ENCODE measurements at places on chromosomes 5 and 9. TPM values are rescaled to one million over a fixed set of nuclear protein-coding genes. Genes with fewer than 3 reads are reported as not detected.
A peak's percentile ranks its signal among the peaks of the same experiment; 100 is the strongest.

- DNase-seq, result no peak
- no peaks in the 10 kb centered on the region for H3K4me1 ChIP-seq
- no peak overlapping the region for H3K27ac ChIP-seq
- H3K4me3 ChIP-seq, result no peak overlapping the region
- H3K36me3 ChIP-seq, result no peaks in the 10 kb centered on the region
- H3K27me3 ChIP-seq, result no peaks in the 10 kb centered on the region
These were observed 14.3 kb upstream of the ZBTB43 start for GRCh38 chr9:126790561-126790960.

- H3K4me3 ChIP-seq, result no peak overlapping the region
- H3K27me3 ChIP-seq, result no peaks in the 10 kb centered on the region
- no peaks in the 10 kb centered on the region for H3K36me3 ChIP-seq
- DNase-seq, result no peak
- no peaks in the 10 kb centered on the region for H3K4me1 ChIP-seq
These were observed 335.8 kb upstream of the KIF2A start for GRCh38 chr5:61970218-61970617.

- no peaks in the 10 kb centered on the region for H3K27me3 ChIP-seq
- no peak overlapping the region for H3K4me3 ChIP-seq
- H3K4me1 ChIP-seq, result peaks cover 5% of the 10 kb centered on the region
- H3K36me3 ChIP-seq, result no peaks in the 10 kb centered on the region
- no peak overlapping the region for H3K27ac ChIP-seq
These were observed 18.3 kb upstream of the B4GALT1 start for GRCh38 chr9:33185406-33185805.

DNA sequence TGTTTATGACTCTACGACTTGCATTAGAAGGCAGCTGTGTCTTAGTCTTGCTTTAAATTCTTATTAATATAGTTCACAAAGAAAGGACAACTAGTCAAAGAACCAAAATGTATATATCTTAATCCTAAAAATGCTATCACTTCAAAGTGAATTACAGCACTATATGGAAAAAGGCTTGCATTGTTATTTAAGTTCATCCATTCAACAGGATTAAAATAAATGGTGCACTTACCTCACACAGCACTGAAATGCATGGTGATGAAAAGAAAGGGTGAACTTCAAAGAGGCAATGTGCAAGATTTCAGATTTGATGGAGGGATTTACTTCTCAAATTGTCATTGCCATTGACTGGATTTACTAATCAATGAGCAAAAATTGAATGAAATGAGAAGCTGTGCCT, 344.4 kb upstream of the NUDT12 start:
- DNase-seq, result no peak
- H3K4me3 ChIP-seq, result no peak overlapping the region
- no peaks in the 10 kb centered on the region for H3K36me3 ChIP-seq
- H3K27me3 ChIP-seq, result no peaks in the 10 kb centered on the region

- no peaks in the 10 kb centered on the region for H3K27me3 ChIP-seq
- H3K4me3 ChIP-seq, result no peak overlapping the region
- no peaks in the 10 kb centered on the region for H3K36me3 ChIP-seq
- H3K27ac ChIP-seq, result no peak overlapping the region
These were observed 88.5 kb downstream of the ZNF618 start for GRCh38 chr9:113964495-113965170.

DNA sequence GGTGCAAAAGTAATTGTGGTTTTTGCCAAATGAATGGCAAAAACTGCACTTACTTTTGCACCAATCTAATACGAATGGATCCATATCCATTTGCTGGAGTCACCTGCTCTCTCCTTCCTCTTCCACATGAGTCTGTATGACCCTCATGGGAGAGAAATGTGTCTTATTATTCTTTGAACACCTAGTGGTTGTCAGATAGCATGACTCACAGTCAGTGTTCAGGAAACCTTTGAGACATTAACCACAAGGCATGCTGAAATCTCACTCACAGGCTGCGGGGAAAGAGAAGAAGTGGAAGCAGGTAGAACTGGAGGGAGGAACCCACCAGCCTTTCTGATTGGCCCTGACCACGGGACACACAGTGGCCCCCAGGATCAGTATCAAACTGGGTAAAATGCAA, 222.8 kb upstream of the KLF4 start:
- H3K36me3 ChIP-seq, result no peaks in the 10 kb centered on the region
- DNase-seq, result no peak
- H3K27me3 ChIP-seq, result no peaks in the 10 kb centered on the region
- no peak overlapping the region for H3K27ac ChIP-seq
- H3K4me3 ChIP-seq, result no peak overlapping the region

DNA sequence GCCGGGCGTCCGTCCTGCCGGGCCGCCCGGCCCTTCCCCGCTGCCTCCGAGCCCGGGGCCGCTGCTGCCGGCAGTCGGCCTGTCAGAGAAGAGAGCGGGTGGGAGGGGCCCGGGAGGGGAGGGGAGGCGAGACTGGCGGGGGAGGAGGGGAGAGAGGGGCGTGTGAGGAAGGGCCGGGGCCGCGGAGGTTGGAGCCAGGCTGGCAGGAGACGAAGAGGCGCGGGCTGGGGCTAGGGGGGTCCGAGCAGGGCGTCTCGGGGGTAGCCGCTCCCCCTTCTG, 570 bp downstream of the CREBRF start:
- no peaks in the 10 kb centered on the region for H3K4me1 ChIP-seq
- H3K4me3 ChIP-seq, result peak overlapping the region; percentile 98
- H3K27ac ChIP-seq, result peak overlapping the region; percentile 99
- H3K36me3 ChIP-seq, result no peaks in the 10 kb centered on the region
- no peaks in the 10 kb centered on the region for H3K27me3 ChIP-seq

- no peak overlapping the region for H3K27ac ChIP-seq
- H3K36me3 ChIP-seq, result no peaks in the 10 kb centered on the region
- no peak for DNase-seq
- H3K4me1 ChIP-seq, result no peaks in the 10 kb centered on the region
These were observed 283.6 kb upstream of the NMUR2 start for GRCh38 chr5:152688561-152689249.

GRCh38 chr9:17280350-17281012, 145.6 kb downstream of the CNTLN start:
- H3K27ac ChIP-seq, result no peak overlapping the region
- H3K4me3 ChIP-seq, result no peak overlapping the region
- H3K4me1 ChIP-seq, result no peaks in the 10 kb centered on the region
- H3K36me3 ChIP-seq, result no peaks in the 10 kb centered on the region
- DNase-seq, result no peak

DNA sequence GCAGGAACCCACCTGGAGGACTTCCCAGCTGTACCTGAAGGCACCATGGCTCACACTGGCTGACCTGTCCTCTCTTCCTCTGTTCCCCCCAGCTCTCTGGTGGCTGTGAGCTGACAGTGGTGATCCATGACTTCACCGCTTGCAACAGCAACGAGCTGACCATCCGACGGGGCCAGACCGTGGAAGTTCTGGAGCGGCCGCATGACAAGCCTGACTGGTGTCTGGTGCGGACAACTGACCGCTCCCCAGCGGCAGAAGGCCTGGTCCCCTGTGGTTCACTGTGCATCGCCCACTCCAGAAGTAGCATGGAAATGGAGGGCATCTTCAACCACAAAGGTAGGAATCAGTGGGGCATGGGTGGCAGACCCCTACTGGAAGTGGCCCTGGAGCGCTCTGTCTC, 161.9 kb upstream of the OTULINL start:
- H3K4me3 ChIP-seq, result no peak overlapping the region
- no peaks in the 10 kb centered on the region for H3K36me3 ChIP-seq
- no peak for DNase-seq
- no peak overlapping the region for H3K27ac ChIP-seq
- peaks cover 15% of the 10 kb centered on the region for H3K4me1 ChIP-seq

DNA sequence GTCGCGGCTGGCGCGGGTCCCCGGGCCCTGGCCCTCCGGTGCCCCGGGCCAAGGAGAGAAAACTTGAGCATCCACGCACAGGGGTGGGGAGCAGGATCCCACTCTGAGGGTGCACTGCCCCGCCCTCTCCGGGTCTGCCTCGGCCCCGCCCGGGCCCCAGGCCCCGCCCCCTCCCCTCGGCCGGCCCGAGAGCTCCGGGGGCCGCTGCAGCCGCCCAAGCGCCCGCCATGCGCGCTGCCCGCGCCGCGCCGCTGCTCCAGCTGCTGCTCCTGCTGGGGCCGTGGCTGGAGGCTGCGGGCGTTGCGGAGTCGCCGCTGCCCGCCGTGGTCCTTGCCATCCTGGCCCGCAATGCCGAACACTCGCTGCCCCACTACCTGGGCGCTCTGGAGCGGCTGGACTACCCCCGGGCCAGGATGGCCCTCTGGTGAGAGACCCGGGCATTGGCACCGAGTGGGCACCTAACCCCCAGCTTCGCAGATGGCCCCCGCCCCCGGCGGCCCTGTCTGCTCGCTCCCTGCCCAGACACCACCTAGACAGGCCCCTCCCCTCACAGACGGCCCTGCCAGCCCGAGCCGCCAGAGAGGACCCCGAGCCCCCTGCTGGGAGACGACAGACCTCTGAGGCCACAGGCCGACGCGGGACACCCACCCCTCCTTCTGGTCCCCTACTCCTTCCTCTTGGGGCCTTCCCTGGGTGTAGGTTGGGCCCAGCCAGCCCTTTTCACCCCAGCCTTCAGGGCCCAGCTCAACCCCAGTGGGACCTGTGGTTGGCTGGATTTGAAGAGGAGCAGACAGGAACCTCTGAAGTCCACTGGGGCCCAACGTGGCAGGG, at the start of gene CERCAM:
Gene CERCAM (plus strand): TSS at position 207 of the 831 bp plus-strand sequence. CDS start 21 bp downstream, at position 228.
- H3K27ac ChIP-seq, result peak within 1 kb of the TSS; percentile 53
- H3K4me3 ChIP-seq, result peak within 1 kb of the TSS; percentile 98
- H3K4me1 ChIP-seq, result peaks cover 10% of the 10 kb centered on the region
- H3K36me3 ChIP-seq, result no peaks in the 10 kb centered on the region
- DNase-seq, result peak; percentile 77
- H3K27me3 ChIP-seq, result no peaks in the 10 kb centered on the region

DNA sequence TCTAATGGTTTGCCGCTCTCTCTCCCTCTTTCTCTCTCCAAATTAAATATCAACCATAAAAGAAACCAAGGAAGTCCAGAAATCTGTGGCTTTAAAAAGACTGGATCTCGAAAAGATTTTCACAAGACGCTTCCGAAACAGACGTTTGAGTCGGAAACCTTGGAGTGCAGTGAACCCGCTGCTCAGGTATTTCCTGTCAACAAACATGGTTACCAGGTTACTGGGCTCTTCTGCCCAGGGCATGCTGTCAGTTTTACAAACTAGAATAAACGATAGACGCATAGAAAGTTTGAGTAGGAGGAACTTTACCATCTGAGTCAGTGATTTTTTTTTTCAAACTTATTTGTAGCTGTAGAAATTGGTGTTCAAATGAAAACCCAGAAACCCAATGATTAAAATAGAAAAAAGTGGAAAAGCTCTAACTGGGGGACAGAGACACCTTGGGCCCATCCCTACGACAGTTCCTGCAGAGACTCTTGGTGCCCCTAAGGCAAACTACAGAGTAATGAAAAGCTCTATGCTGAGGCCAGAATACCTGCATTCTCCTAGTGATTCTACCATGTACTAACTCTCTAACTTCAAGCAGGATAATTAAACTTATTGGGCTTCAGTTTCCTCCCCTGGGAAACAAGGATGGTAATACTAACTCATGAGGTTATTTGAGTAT, 90.0 kb downstream of the DOCK8 start:
- H3K4me1 ChIP-seq, result no peaks in the 10 kb centered on the region
- no peaks in the 10 kb centered on the region for H3K36me3 ChIP-seq
- no peaks in the 10 kb centered on the region for H3K27me3 ChIP-seq
- no peak for DNase-seq

DNA sequence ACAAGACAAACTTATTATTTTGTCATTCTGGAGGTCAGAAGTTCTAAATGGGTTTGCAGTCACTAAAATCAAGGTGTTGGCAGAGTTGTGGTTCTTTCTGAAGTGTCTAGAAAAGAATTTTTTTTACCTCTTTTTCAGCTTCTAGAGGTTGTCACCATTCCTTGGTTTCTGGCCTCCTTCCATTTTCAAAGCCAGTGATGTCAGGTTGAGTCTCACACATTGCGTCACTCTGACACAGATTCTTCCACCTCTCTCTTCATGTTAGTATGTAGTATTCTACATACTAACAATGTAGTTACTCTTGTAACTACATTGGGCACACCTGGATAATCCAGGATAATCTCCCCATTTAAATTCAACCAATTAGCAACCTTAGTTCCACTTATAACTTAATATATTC, 290.3 kb downstream of the RFX3 start:
- H3K4me1 ChIP-seq, result no peaks in the 10 kb centered on the region
- DNase-seq, result no peak
- no peak overlapping the region for H3K27ac ChIP-seq
- H3K36me3 ChIP-seq, result no peaks in the 10 kb centered on the region

GRCh38 chr9:38031594-38031993, 37.4 kb downstream of the SHB start:
- H3K27ac ChIP-seq, result no peak overlapping the region
- H3K4me3 ChIP-seq, result no peak overlapping the region
- H3K27me3 ChIP-seq, result no peaks in the 10 kb centered on the region
- DNase-seq, result no peak
- H3K36me3 ChIP-seq, result no peaks in the 10 kb centered on the region

DNA sequence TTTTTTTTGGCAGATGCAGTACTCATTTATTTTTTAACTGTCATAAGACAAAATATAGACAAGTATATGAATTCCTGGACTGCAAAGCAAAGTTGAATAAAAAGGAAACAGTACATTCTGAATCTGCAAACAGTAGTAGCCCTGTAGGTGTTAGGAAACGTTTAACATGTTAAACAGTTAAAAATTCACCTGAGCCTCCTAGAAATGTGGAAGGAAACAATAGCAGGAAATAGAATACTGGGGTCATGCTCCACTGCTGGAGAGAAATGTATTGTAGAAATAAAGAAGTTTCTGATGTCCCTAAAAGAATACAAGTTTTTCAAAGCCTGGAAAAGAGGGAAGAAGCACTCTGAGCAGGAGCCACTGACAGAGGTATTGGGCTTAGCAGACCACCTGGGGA, 866.0 kb downstream of the PTPRD start:
- no peaks in the 10 kb centered on the region for H3K36me3 ChIP-seq
- H3K4me1 ChIP-seq, result no peaks in the 10 kb centered on the region
- DNase-seq, result no peak
- no peak overlapping the region for H3K4me3 ChIP-seq

DNA sequence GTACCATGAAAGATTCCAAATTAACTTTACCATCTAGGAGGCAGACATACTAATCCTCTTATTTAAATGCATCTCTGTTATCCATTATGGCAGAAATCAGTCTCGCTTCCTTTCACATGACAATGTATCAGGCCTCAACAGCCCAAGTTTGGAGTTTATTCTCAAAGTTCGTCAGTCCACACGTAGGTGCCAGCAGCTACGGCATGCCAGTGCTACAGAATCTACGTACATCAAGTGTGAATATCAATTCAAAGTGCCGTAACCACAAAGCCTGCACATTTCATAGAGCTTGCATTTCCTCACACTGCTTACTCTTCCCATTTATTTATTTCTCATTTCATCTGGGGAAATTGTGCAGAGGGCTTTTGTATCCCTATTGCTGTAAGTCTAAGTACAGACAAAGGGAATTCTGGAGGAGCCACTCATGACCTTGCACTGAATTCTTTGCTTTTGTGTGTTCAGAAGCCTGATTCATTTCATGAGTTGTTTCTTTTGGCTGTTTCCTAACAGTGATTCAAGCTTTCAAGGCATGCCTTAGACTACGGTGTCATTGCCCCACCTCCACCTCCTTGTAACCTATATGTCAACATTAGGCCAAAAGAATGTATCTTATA, 10.0 kb downstream of the ENC1 start:
- no peaks in the 10 kb centered on the region for H3K36me3 ChIP-seq
- no peaks in the 10 kb centered on the region for H3K27me3 ChIP-seq
- H3K4me3 ChIP-seq, result no peak overlapping the region

NOTCH1 gene
- 17.4 TPM for total RNA-seq

RRAGA gene
- 111 TPM for total RNA-seq

KCNIP1 gene
- 0.20 TPM for total RNA-seq

OBP2B gene
- 0.33 TPM for total RNA-seq

IL3 gene
- total RNA-seq, result not detected
